ENCODE measurements at places on chromosomes 7 and 10.

DNA sequence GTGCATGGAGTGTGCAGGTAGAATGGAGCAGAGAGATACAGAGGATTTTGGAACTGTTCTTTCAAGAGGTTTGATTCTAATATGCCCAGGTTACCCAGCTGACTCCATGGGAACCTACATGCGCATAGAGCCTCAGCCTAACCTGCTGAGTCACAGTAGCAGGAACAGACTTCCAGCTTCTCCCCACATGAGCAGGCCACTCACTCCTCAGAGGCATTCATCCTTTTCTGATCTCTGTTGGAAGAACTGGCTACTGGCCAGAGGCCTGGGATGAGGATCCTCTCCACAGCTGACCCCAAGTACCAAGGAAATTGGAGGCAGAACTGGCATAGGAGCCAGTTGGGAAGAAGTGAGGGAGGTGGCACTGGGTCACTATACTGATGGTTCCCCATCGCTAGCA lies 17.9 kb upstream of the CCSER2 start:
- DNase-seq = no peak

GRCh38 chr10:35231646-35232045 lies 104.7 kb upstream of the CCNY start:
- DNase-seq = no peak

DNA sequence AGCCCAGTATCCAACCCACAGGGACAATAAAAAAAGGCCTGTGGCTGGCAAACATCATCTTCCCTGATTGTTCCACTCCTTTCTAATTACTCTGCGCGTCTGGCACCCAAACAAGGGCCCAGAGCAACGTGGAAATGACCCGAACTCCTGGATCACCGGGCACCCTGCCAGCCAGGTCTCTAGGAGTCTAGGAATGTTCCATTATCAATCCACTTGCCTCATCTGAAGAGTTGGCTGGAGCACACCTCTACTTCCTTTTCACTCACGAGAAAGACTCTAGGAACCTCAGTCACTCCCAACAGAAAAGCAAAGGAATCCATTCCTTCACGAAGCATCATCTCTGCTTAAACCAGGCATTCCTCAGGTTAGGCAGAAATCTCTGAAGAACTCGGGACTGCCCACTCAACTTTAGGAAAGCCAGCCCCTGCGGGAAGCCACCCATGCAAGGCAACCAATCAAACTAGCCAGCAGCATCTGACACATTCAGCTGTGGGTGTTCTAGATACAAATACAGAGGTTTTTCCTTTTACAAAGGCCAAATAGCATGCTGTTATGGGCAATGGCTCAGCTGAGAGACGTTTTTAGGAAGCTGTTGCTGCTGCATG lies 37.7 kb downstream of the ATXN7L1 start:
- DNase-seq = no peak

GRCh38 chr7:139328375-139328774 lies 12.8 kb upstream of the FMC1 start:
- DNase-seq = no peak

- no peak for DNase-seq
Observed at GRCh38 chr7:151013733-151014497, 10.4 kb downstream of the ATG9B start.

DNA sequence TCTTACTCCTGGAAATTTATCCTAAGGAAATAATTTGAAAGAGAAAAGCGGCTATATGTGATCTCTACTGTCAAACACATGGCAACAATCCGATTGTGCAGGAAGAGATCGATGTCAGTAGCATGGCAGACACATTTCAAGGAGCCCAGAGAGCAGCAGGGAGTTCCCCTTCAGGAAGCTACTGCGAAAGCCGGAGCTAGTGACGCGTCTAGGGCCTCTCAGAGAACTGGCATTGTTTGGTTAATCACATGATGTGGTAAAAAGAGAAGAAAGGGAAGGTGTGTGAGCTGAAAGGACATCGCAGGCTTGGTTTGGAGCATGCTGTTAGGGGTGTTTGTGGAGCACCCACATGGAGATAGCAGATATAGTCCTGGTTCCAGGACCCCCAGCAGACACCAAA lies 74.9 kb downstream of the BEND7 start:
- DNase-seq = peak; percentile 15

GRCh38 chr10:128870830-128871597 lies 596.0 kb upstream of the MGMT start:
- DNase-seq = no peak

GRCh38 chr10:52623761-52624160 lies 148.8 kb downstream of the MBL2 start:
- DNase-seq = no peak

- DNase-seq = peak; percentile 77
Observed at GRCh38 chr7:5284304-5285281, 1.9 kb downstream of the SLC29A4 start.

DNA sequence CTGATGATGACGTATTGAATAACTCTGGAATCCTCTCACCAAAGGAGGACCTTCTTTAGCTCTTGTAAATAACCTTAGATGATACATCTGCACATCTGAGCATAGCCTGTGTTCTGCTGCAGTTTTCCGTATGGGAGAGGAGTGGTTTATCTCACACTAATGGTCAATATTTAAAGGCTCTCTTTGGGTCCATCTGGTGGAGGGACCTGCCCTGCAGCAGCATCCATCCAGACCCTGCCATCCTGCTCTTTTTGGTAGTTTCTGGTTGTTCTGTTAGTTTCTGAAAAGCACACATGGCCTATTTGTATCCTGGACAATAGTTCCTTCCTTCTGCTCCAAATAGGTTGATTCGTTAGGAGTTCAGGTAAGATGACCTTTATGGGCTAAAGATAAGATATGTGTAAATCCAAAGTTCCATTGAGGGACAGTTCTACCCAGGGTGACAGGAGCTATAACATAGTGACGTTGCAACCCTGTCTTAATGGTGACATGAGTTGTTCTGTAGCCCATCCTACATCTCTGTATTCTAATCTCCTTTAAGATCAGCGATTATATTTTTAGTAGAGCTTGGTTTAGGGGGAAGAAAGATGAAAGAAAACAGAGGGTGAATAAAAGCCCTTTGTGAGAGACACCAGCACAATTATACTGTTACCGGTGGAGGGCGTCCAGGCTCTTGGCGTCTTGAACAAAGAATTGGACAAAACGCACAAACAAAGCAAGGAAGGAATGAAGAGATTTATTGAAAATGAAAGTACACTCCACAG lies 60.0 kb upstream of the KLF14 start:
- DNase-seq = peak; percentile 24

GRCh38 chr7:116955801-116956476 lies 2.6 kb downstream of the ST7 start:
- no peak for DNase-seq

DNA sequence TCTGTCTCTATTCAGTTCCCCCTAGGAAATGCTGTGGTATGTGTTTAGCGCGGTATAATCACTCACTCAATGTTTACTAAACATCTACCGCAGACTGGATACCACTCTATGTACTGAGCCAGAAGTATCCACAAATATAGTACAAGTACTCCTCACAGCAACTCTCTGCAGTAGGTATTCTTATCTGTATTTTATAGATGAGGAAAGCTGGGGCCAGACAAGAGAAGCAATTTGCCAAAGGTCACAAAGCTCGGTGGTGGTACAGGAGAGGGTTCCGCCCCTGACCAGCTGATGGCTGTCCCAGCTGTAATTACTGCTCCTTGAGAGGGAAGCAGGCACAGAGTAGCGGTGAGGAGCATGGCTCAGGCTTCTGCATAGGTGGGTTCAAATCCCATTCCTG lies 184.1 kb downstream of the DOCK4 start:
- DNase-seq = no peak

- DNase-seq = no peak
Observed at GRCh38 chr10:42594246-42594650, 44.1 kb downstream of the ZNF33B start.

DNA sequence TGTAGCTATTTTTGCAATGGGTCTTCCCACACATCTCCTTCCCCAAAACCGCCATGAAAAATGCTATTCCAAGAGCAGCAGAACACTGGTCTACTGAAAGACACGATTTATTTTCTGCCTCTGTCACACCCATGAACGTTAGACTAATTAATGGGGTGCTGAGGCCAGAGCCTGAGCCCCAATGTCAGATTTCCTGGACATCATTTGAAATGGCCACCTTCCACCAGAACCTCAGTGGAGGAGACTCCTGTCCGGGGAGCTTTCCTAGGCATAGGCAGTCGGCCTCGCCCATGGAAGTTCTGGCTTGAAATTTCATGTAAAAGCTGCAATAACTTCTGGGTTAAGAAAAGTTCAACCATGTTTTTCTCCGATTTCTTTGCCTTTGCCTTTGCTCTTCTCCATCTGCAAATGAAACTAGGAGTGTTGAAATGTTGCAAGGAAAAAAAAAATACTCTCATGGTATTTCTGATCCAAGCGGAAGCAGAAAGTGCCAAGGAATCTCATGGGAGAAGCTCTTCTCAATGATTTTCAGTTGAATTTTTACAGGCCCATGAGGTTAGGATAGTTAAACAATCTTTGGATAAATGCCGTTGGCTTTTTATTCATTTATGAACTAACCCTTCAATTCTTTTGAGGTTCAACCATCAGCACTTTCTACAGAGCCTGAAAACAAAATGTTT lies 570.8 kb upstream of the MGMT start:
- DNase-seq = no peak

- no peak for DNase-seq
Observed at GRCh38 chr10:131123496-131123895, 188.0 kb downstream of the TCERG1L start.

GRCh38 chr10:29725133-29725720 lies 90.5 kb upstream of the SVIL start:
- DNase-seq = peak; percentile 36

- DNase-seq = peak; percentile 33
Observed at GRCh38 chr7:142375710-142376313, 118.0 kb upstream of the PRSS58 start.

DNA sequence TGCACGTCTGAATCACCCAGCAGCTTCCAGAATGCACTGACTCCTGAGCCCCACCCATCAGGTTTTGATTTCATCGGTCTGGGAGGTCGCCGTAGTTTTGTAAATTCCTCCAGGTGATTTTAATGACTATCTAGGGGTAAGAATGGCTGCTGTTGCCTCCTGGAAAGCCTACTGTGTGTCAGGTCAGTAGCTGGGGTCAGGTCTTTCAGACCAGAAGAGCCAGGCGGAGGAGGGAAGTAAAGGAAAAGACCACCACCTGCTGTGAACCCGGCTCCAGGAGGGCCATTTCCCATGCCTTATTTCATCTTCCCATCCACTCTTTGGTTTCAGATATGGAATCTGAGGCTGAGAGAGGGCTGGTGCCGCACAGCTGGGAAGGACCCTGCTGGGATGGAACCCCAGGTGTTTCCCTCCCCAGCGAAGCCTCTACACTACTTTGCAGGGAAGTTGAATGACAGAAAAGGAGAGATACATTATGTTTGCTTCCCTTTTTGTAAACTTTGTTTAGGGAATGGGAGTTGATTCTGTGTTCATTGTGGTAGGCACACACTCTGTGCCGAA lies 19.8 kb downstream of the ADAMTS14 start:
- no peak for DNase-seq

DNA sequence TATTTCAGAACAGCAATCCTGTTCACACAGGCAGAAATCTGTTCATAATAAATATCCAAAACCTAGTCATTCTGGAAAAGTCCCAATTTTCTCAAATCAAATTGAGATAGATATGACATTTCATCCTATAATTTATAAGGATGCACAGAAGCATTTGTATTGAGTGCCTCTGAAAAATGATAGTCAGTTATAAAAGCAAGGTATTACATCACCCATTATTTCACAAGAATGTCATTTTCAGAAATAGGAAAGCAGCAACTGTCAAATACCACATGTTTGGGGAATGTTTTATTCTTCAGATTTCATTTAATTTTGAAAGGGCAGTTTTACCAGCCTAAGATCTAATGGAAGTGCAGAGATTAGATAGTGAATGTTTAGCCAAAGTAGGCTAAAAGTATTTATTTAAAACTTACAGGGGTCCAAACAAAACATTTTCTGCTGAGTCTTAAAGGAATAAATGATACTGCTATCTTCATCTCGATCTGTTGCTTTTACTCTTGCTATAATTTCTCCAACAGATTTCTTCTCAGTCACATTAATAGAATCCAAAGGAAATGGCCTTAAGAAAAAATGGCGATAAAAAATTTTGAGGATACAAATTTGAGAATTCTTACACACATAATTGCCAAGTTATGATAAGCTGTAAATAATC lies 185.8 kb downstream of the HGF start:
- no peak for DNase-seq

DNA sequence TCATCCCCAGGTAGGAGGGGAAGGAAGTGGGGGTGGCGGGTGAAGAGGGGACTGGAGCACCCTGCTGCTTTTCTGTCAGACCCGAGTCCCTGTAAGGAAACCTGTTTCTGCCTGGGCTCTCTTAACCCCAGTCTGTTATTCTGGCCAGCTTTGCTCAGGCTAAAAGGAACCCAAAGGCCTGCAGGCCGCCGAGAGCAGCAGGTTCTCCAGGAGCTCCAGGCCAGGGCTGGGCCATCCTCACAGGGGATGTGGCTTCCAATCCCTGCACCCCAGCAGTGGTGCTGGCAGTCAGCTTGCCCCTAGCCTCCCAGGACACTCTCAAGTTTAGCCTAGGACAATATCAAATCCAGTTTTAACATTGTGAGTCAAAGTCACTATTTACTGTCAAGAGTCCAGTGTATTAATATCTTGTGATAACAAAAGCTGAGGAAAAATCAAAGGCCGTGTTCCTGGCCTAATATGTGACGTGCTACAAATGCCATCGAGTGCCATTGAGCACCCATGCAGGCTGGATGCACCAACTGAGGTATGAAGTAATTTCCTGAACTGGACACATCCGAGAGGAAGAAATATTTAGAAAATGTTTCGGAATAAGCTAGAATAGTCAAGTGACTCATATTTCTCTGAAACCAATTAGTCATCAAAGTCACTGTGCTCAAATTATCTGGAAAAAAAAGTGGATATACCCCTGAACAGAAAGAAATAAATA lies 7.0 kb downstream of the PKD1L1 start:
- DNase-seq = no peak

DNA sequence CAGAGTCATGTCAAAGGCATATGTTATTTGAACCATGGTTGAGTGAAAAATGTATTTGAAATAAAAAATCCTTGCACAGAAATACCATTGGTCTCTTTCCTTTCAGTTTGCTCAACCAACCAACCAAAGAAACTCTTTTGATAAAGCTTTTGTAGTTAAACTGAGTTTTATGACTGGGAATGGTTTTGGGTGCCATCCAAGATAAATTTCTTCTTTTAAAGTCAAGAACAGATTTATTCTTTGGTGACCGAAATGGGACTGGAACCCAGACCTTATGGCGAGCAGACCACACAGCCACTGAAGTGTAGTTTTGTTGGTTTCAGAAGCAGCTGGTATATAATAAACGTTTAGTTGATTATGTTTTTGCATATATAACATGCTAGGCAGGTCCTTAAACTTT lies 2.8 kb upstream of the GALNT17 start:
- no peak for DNase-seq

- no peak for DNase-seq
Observed at GRCh38 chr10:78594559-78595268, 474.1 kb upstream of the ZMIZ1 start.

Measured in Calu3 (cell line).